ENCODE measurements at places on chromosomes 6 and 20.

DNA sequence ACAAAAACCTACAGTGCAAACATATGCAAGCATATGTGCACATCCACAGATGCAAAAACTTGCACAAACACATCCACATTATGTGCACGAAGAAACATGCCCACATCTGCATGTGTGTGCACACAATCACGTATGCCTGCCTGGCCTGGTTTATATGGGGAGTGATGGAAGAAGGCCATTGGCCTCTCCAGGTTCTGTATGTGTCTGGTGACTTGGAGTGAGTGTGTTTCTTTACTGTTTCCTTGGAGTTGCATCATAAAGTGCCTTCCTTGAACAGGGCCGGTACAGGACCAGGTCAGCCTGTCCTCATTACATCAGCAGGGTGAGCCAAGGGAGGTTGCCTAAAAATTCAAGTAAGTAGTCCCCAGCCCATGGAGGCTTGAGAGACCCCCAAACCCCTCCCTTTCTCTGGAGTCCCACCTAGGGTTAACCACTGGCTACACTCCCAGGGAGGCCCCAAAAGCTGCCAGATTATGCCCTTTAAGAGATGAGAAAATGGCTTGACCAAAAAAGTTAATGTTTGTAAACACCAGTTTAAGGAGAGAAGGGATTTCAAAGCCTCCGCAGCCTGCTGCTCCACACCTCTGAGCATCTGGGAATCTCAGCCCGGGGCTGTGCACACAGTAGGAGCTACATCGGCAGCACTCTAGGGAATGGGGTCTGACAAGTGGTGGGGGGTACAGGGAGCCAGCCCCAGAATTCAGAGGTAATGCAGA is 140.8 kb downstream of the VEGFA start:
- no peak for DNase-seq

- no peak for DNase-seq
Observed at GRCh38 chr20:62288535-62289105, 14.2 kb upstream of the ADRM1 start.

- DNase-seq = peak; percentile 99
Observed at GRCh38 chr6:142146828-142147662, at the start of the genes NMBR and VTA1. Gene NMBR (minus strand): TSS chr6:142147122. CDS start chr6:142088658, 58,464 bp downstream. Gene VTA1 (plus strand): TSS chr6:142147263. CDS start chr6:142147288, 25 bp downstream.

DNA sequence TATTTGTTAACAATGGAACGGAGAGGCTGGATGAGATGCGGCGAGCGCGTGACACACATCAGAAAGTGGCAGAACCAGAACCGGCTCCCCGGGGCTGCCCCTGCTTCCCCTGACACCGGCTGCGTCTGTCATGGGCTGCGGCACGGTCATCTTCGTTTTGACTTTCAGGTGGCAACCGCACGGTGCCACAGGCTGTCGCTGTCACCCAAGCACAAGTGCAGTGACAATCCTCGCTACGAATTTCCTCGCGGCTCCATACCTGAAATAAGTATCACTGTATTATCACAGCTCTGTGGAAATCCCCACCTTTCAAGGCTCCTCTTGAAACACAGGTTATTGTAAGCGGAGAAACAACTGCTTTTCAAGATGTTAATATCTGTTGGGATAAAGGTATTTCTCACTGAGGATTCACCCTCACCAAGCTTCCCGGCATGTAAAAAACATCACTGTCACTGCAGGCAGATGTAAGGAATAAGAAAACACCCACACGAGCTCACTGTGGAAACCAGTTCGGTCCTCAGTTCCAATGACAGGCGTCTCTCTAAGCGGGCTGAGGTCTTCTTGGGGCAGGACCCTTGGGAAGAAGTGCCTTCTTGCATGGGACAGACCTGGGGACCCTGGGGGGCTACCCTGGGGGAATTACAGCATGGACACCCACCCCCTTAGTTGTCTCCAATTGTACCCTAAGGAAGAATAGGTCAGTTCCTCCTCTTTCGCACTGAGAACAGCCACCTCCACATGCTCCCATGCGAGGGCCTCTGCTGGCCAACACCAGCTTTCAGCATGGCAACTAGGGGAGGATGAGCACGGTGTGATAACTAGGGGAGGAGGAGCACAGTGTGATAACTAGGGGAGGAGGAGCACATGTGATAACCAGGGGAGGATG is 86.3 kb downstream of the DACT2 start:
- no peak for DNase-seq

- DNase-seq = no peak
Observed at GRCh38 chr6:100485268-100485667, 20.5 kb upstream of the SIM1 start.

- peak; percentile 2 for DNase-seq
Observed at GRCh38 chr20:57593134-57593886, 26.9 kb downstream of the ZBP1 start.

GRCh38 chr6:35581633-35582032 is 68.9 kb upstream of the TULP1 start:
- DNase-seq = no peak

- no peak for DNase-seq
Observed at GRCh38 chr6:81515562-81516453, 236.7 kb downstream of the TENT5A start.

DNA sequence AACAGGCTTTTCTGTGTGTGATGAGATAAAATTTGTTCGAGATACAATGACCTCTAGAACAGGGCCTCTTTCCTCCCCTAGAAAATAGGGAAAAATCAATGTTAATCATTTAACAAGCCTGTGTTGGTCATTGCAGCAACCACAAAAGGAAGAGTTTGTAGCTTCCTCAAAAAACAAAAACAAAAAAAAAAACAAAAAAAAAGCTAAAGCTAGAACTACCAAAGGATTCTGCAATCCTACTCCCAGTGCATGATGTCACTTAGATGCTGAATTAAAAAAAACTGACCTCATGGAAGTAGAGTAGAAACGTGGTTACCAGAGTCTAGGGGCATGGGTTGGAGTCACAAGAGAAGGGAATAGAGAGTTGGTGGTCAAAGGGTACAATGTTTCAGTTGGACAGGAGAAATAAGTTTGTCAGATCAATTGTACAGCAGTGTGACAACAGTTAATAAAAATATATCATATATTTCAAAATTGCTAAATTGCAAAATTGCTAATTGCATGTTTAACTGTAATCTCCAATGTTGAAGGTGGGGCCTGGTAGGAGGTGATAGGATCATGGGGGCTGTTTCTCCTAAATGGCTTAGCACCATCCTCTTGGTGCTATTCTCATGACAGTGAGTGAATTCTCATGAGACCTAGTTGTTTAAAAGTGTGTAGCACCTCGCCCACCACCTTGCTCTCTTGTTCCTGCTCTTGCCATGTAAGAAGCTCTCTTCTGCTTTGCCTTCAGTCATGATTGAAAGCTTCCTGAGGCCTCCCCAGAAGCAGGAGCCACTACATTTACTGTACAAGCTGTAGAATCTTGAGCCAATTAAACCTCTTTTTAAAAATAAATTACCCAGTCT is 163.4 kb upstream of the SIM1 start:
- DNase-seq = no peak

DNA sequence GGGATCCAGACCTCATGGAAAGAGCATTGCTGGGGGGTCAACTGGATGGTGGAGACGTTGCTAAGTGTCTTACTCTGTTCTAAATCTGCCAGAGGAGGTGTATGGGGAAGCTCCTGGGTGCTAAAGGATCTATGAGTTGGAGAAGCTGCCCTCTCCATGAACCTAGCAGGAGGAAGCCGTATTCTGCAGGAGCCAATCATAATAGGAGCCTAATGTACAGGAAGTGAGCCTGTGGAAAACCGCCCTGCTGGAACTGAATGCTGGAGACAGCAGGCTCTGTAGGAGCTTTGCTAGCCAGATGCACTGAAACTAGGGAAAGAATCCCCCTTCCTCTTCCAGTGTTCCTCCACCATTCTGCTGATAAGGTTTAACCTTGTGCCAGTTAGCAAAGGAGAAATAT is 10.9 kb downstream of the CASP8AP2 start:
- peak; percentile 33 for DNase-seq

- no peak for DNase-seq
Observed at GRCh38 chr6:134806180-134806798, 143.6 kb downstream of the ALDH8A1 start.

- DNase-seq = no peak
Observed at GRCh38 chr6:55511122-55511800, 67.7 kb downstream of the HMGCLL1 start.

DNA sequence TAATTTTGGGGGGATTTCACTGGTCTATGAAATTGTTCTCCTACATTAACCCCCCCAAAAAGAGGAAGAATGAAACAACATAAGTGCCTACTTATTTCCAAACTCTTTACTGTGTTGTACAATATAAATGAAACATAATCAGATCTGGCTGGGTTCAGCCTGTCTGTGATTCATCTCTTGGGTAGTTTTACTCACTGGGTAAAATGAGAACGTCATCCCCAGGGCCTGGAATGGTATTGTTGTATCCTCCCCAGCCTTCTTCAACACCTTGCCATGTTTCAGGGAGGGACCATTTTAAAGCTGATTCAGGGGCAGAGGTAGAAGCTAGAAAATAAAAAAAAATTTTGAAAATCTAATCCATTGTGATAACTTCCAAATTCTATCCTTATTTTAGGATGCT is 256.7 kb downstream of the PKHD1 start:
- no peak for DNase-seq

GRCh38 chr6:84517741-84518530 is 246.5 kb downstream of the TBX18 start:
- no peak for DNase-seq

GRCh38 chr6:73743556-73743955 is 47.6 kb downstream of the CD109 start:
- no peak for DNase-seq

DNA sequence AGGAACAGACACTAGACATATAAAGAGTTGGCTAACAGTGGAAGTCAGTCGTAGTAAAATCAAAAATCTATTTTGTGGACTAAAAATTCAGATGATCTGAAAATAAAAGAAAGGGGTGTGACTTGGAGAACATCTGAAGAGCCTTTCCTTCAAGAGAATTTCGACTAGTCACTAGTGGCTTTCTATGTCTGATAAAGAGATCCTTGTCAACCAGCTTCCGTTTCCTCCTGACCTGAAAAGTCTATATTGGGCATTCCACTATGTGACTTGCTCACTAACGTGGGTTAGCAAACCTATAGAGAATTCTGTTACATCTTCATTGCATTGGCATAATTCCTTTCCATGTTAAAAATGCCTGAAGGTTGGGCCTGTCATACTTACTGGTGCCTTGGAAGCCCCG is 25.9 kb downstream of the TRAF3IP2 start:
- DNase-seq = no peak

DNA sequence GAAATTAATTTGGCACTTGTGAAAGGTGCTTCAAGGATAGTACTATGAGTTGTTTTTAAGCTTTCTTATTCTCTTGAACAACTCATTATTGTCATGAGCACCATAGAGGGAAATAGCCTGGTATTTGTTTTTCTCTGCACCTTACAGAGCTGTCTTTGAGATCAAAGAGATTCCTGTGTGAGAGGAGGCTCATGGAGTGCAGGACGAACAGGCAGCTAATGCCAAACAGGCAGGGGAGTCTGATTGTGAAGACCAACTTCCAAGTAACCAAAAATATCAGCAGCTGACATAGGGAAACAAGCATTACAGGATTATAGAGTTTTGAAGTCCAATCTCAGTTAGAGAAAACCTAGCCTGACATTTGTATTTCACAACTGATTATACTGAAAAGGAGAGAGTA is 110.6 kb upstream of the TENT5A start:
- DNase-seq = no peak

- DNase-seq = no peak
Observed at GRCh38 chr6:43913375-43914271, 143.6 kb downstream of the VEGFA start.

DNA sequence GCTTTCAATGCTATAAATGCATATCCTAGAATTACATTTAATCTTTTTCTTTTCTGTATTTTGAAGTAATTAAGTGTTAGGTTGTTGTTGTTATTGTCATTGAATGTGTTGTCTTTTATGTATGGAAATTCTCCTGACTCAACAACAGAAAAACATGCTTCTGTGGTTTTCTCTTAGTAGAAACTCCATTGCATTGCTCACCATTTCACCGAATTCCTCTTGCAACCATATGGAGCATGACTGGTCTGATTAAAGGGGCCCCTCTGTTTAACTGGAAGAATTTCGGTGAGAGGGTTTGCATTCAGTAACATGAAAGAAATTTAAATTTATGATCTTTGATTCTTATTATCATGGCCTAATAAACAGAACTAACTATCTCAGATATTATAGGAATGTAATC is 454.3 kb upstream of the JARID2 start:
- DNase-seq = no peak

All from HL-60 (cell line).